ENCODE measurements at places on chromosomes 2 and 18.

GRCh38 chr2:21103274-21103891 lies 20.4 kb upstream of the TDRD15 start:
- DNase-seq = no peak

- DNase-seq = no peak
Measured at GRCh38 chr2:176986487-176986886, 226.1 kb upstream of the HNRNPA3 start.

GRCh38 chr2:99399063-99399462 lies 61.9 kb downstream of the EIF5B start:
- DNase-seq = no peak

DNA sequence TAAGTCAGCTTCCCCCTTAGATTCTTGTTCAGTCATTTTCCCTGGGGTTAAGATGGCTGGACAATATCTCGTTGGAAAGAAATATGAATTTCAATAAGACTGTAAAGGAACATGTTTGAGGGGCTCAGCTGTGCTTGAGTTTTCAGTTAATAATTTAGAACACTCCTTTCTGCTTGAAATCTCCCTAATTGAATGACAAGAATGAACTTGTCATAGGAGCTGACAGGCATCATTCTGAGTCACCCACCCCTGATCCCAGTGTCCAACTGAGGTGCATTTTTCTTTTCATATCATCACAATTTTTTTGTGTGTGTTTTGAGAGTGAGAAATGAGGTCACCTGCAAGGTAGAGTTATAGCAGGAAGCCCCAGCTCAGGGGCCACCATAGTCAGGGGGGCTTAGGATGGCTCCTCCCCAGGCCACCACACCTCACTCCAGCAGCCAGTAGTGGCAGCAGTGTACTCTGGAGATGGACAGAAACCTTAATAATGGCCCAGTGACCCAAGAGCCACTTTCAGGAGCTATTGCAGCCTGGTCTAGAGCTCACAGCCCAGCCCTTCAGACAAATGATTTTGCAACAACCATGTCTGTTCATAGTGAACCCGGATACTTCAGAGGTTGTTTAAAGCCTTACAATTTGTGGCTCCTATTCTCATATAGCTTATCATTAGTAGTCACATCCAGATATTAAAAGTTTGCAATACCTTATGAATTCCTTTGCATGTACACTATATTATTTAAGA lies 174.5 kb downstream of the MAIP1 start:
- no peak for DNase-seq

- no peak for DNase-seq
Measured at GRCh38 chr2:70201831-70202230, 11.0 kb upstream of the C2orf42 start.

- no peak for DNase-seq
Measured at GRCh38 chr2:221767106-221768012, 195.3 kb upstream of the EPHA4 start.

DNA sequence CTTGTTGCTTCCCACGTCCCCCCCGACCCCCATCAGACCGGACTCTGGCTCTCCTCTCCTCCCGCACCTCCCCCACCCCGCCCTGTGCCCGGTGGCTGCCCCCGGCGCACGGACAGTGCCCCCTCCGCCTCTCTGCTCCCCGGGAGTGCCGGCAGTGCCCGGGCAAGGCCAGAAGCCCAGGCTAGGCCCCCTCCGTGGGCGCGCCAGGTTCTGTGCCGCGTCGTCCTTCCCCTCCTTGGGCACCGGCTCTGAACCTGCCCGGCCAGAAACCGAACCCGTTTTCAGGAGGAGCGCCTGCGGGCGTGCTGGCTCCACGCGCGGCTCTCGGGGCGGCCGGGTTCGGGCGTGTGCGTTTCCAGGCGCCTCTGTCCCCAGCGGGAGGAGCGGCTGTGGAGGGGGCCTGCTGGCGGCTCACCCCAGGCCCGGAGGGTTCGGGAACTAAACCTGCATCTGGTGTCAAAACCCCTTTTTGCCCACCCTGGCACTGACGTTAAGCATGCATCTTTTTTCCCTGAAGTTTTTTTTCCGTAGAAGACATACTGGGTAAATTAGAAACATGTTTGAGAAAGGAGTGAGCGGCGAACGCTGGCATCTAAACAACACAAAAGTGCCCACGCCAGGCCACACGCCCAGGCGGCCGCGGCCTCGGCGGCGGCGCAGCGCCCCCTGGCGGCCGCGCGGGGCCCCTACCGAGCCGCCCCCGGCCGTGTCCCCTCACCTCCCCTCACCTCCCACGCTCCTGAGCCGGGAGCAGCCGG lies 123.9 kb upstream of the SLC1A4 start:
- DNase-seq = peak; percentile 28

DNA sequence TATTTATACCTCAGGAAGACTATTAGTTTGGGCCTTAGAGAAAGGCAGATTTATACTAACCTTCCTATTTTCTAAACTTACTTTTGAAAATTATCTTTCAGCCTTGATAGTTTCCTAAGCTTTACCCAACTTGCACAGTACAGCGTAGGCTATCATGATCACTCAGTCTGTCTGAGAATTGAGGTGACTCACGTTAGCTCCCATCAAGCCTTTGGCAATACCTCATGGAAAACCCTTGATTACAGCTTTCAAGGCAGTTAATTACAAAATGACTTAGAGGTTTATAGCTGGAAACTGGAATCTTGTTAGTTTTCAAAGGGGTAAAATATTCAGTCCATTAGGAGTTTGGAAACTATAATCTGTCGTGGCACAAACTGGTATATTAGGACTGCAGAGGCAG lies 26.4 kb upstream of the ARMC9 start:
- DNase-seq = no peak

DNA sequence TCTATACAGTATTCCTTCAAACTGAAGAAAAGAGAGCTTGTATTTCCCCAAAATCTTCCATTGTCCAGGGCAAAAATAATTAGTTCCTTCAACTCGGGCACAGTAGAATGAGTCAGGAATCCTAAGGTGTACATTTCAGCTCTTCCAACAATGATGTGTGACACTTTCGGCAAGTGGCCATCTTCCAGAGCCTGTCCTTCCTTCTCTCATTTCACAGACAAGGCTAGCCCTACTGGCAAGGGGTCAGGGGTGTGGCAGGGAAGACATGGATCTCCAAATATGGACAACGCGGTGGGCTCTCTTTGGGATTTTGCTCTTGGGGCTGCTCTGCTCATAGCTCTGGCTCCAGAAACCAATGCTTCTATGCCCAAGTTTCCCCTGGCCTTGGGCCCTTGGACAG lies 6.0 kb downstream of the B4GALT6 start:
- DNase-seq = no peak

DNA sequence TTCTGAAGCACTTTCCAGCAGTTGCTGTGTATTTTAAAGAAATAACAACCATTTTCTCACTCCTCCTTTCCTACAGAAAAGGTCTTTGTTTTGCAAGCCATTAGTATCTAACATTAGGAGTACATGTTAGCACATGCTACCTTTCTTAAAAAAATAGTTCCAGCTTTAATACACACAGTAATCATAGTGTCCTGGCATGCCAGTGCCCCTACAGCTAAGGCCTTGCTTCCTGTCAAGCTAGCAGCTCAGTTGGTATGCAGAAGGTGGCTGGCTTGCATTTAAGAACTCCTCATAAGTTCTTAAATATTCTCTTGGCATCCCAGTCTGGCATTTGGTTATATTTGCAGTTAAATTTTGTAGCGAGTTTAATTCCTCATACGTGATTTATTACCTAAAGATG lies 141.3 kb upstream of the IL1R2 start:
- no peak for DNase-seq
